Islet precursor cell (in vitro differentiated cells): ENCODE measurements at places on chromosomes 6 and 20.

DNA sequence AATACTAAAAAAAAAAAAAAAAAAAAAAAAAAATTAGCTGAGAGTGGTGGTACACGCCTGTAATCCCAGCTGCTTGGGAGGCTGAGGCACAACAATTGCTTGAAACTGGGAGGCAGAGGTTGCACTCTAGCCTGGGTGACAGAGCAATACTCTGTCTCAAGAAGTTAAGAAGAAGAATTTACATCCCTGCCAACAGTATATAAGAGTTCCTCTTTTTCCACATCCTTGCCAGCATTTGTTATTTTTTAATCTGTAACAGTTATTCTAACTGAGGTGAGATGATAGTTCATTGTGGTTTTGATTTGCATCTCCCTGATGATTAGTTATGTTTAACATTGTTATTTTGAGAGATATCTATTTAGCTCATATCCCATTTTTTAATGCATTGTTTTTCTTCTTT, 20.3 kb upstream of the DYNLRB1 start:
- DNase-seq = no peak

DNA sequence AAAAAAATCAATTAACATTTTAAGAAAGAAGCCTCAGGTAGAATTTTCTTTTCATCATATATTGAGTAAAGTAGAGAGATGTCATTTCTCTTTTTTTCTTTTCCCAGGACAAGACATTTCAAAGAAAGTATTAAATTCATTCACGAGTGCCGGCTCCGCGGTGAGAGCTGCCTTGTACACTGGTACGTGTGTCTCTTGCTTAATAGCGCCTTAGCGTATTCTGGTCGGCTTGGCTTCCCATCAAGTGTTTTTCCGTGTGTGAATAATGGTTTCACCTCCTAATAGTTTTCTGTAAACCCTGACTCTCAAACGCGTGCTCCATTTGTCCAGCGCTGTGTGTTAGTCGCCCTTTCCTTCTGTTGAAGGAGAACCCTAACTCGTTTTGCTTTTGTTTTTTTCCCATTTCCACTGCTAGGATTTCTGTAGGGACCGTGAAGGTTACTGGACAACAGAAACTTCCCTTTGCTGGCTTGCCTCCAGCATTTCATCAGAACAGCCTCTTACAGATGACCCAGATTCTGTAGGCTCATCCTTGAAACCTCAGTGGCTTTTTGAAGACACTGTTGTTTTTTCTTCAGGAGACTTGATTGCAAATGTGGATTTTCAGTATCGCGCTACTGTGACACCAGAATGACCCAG, 45.7 kb upstream of the IRF4 start:
- no peak for DNase-seq

DNA sequence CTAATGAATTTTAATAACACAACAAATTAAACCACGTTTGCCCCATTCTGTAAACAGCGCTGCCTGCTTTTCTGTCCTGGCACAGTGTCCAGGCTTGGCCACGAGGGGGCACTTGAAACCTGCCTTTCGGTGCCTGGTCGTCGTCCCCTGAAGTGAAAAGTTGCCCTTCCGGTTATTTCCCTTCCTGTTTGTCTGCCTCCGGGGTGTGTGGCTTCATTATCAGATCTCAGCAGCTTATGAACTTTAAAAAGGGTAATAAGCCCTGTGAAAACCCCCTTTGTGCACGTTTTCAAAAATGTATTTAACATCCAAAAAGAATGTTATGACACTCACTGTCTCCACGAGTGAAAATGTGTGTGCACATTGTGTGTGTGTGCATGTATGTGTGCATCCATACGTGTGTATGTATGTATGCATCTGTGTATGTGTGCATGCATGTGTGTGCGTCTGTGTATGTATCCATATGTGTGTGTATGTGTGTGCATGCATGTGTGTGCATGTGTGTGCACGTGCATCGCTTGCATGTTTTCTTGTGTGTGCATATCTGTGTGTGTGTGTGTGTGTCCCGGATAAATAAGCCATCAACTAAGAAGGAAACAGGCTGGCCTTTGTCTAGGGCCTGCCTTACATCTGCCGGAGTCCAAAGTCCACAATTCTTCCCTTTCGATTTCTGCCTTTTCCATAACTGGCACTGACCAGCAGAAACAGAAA, 358.4 kb downstream of the THBS2 start:
- DNase-seq = peak; percentile 89

GRCh38 chr6:136774228-136775041, 17.8 kb downstream of the MAP3K5 start:
- no peak for DNase-seq

DNA sequence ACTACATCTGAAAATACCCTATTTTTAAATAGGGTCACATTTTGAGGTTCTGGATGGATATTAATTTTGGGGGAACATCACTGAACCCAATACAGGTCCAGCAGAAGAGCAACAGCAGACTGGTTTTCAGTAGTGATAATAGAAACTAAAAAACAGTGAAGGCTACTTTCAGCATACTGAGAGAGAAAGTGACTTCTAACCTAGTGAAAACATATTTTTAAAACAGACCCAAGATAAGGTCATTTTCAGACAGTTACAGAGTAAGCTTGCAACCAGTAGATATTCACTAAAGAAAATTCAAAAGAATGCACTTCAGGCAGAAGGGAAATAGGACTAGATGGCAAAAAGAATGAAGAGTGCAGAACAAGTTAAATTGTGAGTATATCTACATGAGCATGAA, 42.0 kb upstream of the TMEM244 start:
- DNase-seq = no peak
